Stomach (tissue), 19 donors: ENCODE measurements at places on chromosomes 16 and 17. TPM values are rescaled to one million over a fixed set of nuclear protein-coding genes. Genes with fewer than 3 reads are reported as not detected.

DNA sequence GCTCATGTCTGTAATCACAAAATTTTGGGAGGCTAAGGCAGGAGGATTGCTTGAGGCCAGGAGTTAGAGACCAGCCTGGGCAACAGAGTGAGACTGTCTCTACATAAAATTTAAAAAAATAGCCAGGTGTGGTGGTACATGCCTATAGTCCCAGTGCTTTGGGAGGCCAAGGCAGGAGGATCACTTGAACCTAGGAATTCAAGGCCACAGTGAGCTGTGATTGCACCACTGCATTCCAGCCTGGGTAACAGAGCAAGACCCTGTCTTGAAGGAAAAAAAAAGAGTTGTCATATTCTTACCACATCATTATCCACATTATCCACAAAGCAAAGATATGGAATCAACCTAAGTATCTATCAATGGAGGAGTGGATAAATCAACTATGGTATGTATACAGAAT is 21.0 kb upstream of the MAPK3 start:
- DNase-seq = no peak

DNA sequence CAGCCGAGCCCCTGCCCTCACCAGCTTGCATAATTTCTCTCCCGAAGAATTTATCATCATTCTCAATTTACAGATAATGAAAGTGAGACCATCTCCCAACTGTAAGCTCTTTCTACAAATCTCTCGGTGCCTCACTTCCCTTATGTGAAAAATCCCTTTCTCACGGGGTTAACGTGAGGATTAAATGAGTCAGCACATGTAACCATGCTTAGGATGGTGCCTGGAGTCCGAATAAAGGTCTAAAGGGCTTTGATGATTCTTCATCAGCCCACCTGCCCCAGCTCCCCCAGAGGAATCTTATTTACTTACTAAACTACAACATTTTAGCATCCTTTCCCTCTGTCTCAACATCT is 24.8 kb upstream of the PIK3R6 start:
- DNase-seq = no peak

- DNase-seq = no peak
These were observed 16.2 kb upstream of the MTMR4 start for GRCh38 chr17:58530655-58531054.

DNA sequence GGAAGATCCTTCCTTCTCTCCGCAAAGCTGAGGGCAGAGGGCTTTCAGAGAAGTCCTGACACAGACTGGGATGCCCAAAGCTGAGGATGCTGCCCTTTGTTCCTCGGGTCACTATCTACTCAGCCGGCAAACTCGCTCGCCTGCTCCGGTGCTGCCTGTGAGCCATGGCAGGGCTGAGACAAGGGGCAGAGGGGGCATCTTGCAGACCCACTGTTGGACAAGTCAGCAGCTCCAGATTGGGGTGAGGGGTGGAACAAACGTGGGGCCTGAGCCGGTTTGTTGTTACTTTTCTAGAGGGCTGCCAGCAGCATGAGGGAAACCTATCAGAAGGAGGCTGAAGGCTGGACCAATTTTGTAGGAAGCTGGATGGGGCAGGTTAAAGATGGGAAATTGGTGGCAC is 47.1 kb upstream of the PIK3R6 start:
- no peak for DNase-seq

The MT1A gene
- total RNA-seq = 56.7 TPM

GRCh38 chr16:88738151-88739084 is 32.1 kb downstream of the CTU2 start:
- no peak for DNase-seq

The WNT9B gene
- not detected for total RNA-seq

The SEBOX gene
- total RNA-seq = not detected

DNA sequence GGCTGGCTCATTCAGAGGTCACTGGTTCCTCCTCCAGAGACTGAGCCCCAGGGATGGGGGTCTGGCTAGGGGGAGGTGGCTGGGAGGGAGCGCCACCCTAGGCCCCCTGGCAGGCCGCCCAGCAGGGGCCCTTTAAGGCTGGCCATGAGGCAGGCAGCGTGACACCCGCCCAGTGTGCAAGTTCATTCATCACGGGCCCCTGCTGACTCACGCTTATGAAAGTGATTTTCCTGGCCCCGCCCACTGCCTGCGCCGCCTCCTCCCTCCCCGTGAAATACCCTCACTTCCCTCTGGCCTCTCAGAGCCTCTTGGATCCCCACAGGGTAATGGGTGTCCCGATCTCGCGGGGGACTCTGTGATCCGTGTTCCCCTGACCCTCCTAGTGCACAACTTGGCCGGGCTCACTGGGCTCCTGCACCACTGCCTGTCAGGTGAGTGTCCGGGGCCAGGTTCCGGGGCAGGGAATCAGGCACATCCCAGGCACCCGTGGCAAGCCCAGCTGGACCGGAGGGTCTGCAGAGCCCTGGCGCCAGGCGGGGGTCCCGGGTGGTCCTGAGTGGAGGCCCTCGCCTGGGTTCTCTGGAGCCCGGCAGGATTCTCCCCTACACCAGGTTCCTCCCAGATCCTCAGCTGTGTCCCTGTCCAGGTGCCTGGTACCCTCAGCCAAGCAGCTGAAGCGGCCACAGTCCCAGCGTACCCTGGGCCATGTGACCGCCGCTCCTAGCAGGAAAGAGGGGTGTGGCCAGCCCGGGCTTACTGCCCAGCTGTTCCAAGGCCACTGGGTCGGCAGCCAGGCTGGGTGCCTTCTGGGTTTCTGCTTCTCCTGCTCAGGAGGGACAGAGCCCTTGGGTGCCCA is at the start of gene OSGIN1:
OSGIN1 (plus strand) TSS at position 301 of the 856 bp plus-strand sequence. CDS start 4,432 bp downstream, outside the sequence.
- peak; percentile 96 for DNase-seq

DNA sequence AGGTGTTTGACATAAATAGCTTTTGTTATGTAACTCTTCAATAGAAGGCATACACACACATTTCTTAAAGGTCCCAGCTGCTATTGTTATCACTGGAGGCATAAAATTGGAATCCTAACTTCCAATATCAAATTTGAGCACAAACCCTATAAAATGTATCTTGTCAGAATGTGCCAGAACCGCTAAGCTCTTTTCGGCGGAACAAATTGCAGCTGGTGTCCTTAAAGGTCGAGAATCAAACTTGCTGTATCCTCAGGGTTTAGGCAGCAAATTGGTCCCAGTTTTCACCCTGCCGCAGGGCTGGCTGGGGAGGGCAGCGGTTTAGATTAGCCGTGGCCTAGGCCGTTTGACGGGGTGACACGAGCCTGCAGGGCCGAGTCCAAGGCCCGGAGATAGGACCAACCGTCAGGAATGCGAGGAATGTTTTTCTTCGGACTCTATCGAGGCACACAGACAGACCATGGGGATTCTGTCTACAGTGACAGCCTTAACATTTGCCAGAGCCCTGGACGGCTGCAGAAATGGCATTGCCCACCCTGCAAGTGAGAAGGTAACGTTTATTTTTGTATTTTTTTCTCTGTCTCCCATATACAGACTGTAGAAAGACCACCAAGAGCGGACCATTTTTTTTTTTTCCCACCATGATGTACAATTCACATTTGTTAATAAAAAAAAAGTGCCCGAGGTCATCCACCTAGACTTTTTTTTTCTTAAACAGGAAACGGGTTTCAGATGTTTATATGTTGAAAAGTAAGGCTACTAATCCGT is 297.1 kb downstream of the IRF8 start:
- DNase-seq = no peak

DNA sequence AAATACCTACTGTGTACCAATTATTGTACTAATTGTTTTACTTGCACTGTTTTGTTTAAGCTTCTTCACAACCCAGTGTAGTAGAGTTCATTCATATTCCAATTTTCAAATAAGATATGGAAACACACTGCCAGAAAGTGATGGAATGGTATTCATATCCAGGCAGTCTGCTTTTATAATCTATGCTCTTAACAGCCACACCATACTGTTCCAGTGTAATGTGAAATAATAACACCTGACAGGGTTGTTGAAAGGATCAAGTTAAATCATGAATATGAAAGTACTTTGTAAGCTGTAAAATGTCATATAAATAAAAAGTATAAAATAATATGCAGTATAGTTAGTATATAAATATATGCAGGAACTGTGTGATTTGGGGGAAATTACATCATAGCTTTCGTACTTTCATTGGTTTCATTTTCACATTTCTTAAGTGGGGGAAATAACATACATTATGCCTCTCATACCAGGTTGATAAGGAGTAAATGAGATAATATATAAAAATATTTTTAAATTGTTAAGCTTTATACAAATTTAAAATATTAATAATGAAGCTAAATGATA is 230.8 kb downstream of the TANC2 start:
- DNase-seq = no peak

DNA sequence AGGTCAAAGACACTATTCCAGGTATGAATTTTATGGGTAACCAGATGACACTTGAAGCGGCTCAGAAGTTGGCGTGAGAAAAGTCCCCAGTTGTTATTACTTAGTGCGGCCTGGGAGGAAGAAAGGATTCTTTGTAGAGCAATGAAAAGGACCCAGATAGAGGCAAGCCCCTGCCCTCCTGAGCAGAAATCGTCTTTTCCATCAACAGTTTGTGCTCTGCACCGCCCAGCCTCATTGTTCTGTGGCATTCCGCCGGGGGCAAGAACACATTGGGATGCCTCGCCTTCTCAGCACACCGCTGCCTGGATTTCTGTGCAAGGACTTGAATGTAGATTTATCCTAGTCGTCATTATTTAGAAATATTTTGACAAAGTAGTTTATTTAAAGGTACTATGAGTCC is 32.7 kb upstream of the CRHR1 start:
- no peak for DNase-seq

The ZNF287 gene
- total RNA-seq = 6.1 TPM

DNA sequence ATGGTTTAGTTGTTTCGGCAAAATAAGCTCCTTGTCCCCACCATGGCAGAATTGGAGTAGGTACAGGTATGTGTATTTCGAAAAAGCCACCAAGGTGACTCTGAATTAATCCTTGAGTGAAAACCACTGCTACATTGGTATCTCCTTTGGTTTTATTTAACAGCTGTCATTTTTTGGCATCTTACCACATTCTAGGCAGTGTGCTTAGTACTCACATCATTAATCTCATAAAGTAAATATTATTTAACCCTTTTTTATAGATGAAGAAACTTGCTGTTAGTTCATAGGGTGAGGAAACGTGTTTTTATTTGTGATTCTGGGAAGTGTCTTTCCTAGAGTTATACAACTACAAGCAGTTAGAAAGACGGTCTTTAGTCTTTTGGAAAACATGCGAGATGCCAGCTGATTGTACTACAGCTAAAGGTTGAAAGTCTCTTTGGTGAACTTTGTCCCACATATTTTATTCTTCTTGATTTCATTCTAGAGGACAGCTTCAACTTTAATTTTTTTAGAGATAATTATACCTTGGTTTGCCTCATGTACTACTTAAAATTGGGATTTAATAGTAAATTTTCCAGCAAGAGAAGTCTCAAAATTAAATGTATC is 6.5 kb downstream of the ATAD5 start:
- DNase-seq = no peak

The KRT33A gene
- not detected for total RNA-seq

The MARCHF10 gene
- not detected for total RNA-seq

DNA sequence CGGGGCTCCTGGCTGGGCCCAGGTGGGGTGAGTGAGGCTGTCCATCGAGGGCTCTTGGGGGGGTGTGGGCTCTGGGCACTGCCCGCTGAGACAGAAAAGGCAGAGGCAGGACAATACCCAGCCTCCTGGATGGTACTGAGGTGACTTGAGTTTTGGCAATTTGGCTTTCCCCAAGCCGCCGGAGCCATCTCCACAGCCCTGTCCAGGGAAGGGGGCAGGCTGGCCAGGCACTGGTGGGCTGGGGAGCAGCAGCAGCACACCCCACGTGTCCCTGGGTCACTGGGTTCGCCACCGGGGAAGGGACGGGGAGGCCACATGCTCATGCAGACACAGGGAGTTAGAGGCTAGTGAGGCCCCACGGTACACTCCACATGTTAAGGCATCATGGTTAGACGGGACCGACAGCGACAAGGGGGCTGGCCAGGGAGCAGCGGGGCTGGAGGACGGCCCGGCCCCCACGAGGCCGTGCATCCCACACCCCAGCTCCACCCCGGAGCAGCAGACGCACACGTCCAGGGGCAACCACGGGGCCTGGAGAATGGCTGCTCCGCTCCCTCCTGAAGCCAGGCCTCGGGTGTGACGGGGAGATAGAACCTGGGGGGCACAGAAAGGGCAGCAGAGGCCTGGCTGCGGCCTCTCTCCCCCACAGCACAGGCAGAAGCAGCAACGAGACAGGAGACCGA is 3.0 kb downstream of the ARHGDIA start:
- no peak for DNase-seq

The LGALS9B gene
- 13.4 TPM for total RNA-seq

- DNase-seq = no peak
These were observed 192.3 kb upstream of the SALL1 start for GRCh38 chr16:51343411-51343810.

DNA sequence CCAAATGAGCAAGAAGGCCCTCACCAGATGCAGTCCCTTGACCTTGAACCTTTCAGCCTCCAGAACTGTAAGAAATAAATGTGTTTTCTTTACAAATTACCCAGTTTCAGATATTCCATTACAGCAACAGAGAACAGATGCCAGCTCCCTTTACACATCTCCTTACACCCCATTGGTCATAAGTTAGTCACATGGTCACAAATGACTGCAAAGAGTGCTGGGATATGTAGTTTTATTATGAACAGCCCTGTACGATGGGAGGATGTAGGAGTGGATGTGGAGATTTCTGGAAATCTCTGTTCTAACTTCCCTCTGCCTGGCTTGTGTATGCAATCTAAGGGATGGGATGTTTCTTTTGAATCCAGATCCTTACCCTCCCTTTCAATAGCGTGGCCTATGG is 13.3 kb upstream of the RPL38 start:
- no peak for DNase-seq

- DNase-seq = no peak
These were observed 213.9 kb downstream of the GSG1L start for GRCh38 chr16:27849621-27850020.

DNA sequence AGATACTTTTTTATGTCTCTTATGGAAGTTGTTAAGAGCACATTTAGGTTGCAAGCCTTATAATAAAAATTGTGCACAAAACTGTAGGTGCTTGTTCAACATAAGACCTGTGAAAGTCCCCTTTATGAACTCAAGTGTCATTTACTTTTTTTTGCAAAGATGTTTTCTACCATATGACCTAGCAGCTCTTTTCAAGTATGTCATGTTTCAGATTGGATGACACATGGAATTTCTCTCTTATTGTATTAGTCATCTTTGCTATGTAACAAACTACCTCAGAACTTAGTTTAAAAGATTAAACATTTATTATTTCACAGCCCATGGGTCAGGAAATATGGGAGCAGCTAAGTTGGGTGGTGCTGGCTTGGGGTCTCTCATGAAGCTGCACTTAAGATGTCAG is 57.9 kb downstream of the PHKB start:
- DNase-seq = no peak

The GSDMA gene
- not detected for total RNA-seq

- DNase-seq = no peak
These were observed 184.6 kb upstream of the CHMP6 start for GRCh38 chr17:80807014-80807413.

GRCh38 chr17:49277638-49278037 is 47.1 kb upstream of the PHOSPHO1 start:
- no peak for DNase-seq

The SLC12A3 gene
- not detected for total RNA-seq

- DNase-seq = no peak
These were observed 7.0 kb upstream of the EFNB3 start for GRCh38 chr17:7697828-7698588.

The DHX58 gene
- total RNA-seq = 10.8 TPM
